Activated CD4-positive, CD25-positive, alpha-beta regulatory T cell treated with anti-CD3 and anti-CD28 coated beads, Interleukin-2, amount 50 U/mL, for 24 hours (primary cell): ENCODE measurements at places on chromosomes 4 and X.

DNA sequence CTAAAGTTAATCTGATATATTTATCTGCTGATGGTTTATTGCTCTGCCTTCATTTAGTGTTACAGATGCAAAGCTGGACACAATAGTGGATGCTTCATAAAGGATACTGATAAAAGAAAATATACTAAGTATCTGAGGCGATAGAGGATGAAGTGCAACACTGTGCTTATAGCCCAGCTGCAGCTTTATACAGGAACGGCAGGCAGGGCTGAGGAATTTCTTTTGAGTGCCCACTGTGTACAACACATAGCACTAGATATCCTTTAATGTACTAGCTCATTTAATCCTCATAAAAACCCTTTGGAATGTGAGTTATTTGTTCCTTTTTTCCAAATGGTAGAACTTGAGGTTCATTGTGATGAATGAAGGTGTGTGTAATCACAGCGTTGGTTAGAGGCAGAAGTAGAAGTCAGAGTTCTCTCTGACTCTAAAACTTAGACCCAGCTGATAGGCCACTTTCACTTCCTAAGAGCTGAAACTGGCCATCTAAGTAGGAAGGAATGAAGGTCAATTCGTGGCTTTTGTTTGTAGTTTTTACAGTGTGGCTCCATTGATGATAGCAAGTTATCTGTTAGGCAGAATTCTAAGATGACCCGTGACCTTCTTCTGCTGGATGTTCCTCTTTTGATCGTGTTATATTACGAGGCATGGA is 138.0 kb downstream of the VEGFC start:
- ATAC-seq: no peak

- no peak for ATAC-seq
These were observed 9.0 kb downstream of the EIF1AX start for GRCh38 chrX:20132666-20133065.

DNA sequence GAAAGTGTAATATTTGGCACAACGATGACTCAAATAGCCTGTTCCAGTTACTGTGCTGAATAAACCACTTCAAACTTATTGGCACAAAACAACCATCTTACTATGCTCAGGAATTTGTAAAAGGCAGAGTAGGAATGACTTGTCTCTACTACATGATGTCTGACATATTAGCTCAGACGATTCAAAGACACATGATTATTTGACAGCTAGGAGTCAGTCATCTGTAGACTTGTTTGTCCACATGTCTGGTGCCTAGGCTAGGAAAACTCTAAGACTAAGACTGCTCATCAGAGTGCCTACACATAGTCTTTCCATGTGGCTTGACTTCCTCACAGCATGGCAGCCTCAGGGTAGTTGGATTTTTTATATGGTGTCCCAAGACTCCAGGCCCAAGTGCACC is 154.5 kb downstream of the FANCB start:
- no peak for ATAC-seq

DNA sequence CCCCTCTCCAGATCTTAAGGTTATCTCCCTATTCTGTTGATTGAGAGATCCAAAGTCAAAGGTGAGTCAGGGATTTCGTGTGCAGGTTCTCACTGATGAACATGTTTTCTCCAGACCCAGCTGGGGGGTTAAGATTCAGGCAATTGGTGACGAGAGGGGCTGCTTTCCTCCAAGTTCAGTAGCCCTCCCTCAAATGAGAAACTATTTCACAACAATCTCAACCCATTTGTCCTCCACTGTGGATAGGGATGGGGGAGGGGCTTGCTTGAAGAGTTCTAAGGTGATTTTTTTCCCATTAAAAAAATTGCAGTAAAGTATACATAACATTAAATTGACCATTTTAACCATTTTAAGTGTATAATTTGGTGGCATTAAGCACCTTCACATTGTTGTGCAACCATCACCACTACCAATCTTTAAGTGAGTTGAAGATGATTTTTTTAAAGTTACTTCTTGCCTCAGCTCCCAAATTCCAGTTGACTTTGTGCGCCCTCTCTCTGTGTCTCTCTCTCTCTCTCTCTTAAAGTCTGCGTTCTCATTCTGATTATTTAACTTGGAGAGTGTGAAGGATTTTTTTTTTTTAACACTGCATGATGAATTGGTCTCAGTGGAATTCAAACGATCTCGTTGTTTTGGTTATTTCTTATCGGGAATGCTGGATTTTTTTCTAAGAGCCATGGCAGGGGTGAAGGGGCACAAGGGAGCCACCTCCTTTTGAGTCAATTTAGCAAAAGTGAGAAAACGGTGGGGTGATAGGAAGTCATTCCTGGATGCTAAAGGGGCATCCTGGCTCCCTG is 175.9 kb downstream of the SHROOM3 start:
- ATAC-seq: no peak

DNA sequence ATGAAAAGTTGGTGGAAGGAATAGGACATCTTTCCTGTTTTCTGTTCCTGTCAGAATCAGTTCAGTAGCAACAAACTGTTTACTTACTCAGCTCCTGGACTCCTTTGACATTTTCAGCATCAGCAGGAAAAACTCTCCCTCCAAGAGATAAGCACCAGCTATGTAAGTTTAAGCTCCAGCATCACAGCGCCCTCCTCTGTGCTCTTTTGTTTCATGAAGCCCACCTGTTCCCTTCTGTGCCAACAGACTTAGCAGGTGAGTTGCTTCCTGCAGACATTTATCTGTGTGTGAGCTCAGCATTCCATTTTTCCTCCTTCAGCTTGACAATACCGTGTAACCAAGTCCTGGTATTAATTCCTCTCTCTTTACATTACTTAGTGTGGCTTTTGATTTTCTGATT is 644.1 kb upstream of the AGA start:
- no peak for ATAC-seq

- no peak for ATAC-seq
These were observed 343.4 kb downstream of the PPP1R2C start for GRCh38 chrX:42434458-42435166.

DNA sequence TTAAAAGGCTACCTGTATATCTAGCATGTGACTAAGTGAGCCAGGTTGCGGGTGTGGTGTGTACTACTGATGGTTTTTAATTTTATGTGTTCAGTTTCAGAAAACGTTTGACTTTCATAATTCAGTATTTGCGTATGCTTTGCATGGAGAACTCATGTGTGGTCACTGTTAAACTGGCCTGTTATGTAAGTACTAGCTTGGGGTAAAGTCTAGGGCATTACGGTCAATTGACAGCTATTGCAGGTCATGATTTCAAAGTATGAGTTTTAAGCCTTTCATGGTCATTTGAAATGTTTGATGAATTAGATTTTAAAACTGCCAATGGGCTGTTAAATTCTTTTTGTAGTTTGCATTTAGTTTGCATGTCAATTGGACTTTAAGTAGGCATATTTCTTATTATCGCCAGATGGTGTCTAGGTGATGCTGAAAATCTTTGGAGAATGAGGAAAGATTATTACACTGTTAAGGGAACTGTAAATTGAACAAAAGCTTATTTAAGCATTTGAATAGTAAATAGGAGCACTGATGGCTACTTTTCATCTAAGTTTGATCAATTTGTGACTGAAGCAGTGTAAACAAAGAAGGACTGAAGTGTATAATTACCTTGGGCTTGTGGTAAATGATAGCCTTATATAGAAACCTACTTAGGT is 563.4 kb downstream of the DACH2 start:
- no peak for ATAC-seq

DNA sequence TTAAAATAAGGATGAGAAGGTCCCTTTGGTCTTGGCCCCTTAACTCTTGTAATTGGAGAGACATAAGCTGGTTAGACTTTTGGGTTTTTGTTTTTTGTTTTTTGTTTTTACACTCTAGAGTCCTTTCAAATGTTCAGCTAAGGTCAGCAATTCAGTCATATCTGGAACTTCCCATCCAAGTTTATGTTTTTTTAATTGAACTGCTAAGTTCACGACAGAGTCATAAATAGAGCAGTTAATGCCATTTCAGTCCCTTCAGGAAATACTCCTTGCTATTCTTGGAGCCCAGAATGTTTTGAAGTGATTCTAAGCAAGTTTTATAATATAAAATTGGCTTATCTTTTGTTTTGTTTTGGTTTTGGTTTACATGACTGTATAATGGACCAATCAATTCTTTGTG is 329.4 kb upstream of the PABPC4L start:
- no peak for ATAC-seq

GRCh38 chr4:1336088-1336491 is 10.9 kb upstream of the UVSSA start:
- ATAC-seq: no peak

GRCh38 chrX:129693354-129693753 is 38.6 kb upstream of the APLN start:
- no peak for ATAC-seq

GRCh38 chr4:91936311-91936710 is 367.5 kb upstream of the GRID2 start:
- no peak for ATAC-seq

- no peak for ATAC-seq
These were observed 10.3 kb downstream of the GUCY1B1 start for GRCh38 chr4:155769090-155769489.

- ATAC-seq: no peak
These were observed 172.7 kb upstream of the HCCS start for GRCh38 chrX:10938365-10938923.
